ENCODE measurements at places on chromosomes 7 and 10.
A peak's percentile ranks its signal among the peaks of the same experiment; 100 is the strongest.

GRCh38 chr10:61100887-61101286 lies 156.9 kb upstream of the RHOBTB1 start:
- no peak overlapping the region for H3K4me3 ChIP-seq
- no peak overlapping the region for H3K27ac ChIP-seq
- DNase-seq = no peak
- no peaks in the 10 kb centered on the region for H3K27me3 ChIP-seq

GRCh38 chr10:48582970-48583369 lies 21.9 kb downstream of the ARHGAP22 start:
- no peaks in the 10 kb centered on the region for H3K4me1 ChIP-seq
- no peak for DNase-seq
- H3K4me3 ChIP-seq = no peak overlapping the region
- no peaks in the 10 kb centered on the region for H3K27me3 ChIP-seq
- H3K27ac ChIP-seq = no peak overlapping the region

- no peaks in the 10 kb centered on the region for H3K36me3 ChIP-seq
- H3K27me3 ChIP-seq = no peaks in the 10 kb centered on the region
- DNase-seq = peak; percentile 21
- no peaks in the 10 kb centered on the region for H3K4me1 ChIP-seq
These were observed 15.1 kb upstream of the NME8 start for GRCh38 chr7:37833107-37833817.

DNA sequence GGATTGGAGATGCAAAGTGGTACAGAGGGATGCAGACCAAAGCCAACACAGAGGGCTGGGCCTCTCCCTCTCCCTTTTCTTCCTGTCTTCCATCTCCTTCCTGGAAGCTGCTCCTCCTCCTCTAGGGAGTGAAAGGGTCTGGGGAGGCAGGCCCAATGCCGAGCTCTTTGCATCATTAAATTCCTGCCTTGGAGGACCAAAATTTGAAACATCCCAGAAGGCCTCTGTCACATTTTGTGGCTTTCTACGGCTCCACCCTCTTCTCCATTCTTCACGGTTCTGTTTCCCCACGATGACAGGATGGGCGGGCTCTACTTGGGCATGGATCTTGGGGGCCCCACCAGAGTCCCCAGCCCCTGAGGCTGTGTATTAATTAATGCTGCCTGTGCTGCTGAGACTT lies 76.4 kb downstream of the NEURL1 start:
- no peak overlapping the region for H3K4me3 ChIP-seq
- DNase-seq = no peak
- no peaks in the 10 kb centered on the region for H3K4me1 ChIP-seq
- H3K27me3 ChIP-seq = no peaks in the 10 kb centered on the region

DNA sequence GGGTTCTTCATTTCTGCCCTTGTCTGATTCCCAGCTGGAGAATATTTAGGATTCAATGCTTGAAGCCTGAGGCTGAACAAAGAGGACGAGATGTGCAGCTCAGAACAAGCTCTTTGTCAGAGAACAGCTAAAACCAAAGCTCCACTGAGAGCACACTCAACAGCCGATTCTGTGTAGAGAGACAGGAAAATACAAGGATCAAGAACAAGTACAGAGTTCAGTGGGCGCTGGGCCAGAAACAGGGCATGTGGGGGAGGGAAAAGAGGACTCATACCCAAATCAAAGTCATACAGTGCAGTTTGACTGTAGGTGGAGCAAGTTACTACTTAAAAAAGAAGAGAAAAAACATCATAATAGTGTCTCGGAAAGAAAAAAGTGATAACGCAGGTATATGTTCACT lies at the start of gene AGMO:
TSS of gene AGMO (minus strand) at position 181 of the 400 bp plus-strand sequence.
- H3K4me1 ChIP-seq = peaks cover 37% of the 10 kb centered on the region
- H3K4me3 ChIP-seq = peak within 1 kb of the TSS; percentile 33
- no peaks in the 10 kb centered on the region for H3K36me3 ChIP-seq
- peak within 1 kb of the TSS; percentile 26 for H3K27ac ChIP-seq
- peak; percentile 55 for DNase-seq
- no peaks in the 10 kb centered on the region for H3K27me3 ChIP-seq

- H3K27me3 ChIP-seq = no peaks in the 10 kb centered on the region
- H3K27ac ChIP-seq = no peak overlapping the region
- no peaks in the 10 kb centered on the region for H3K36me3 ChIP-seq
- DNase-seq = no peak
These were observed 110.4 kb downstream of the CUX1 start for GRCh38 chr7:101927802-101928201.

GRCh38 chr10:126090911-126091728 lies 194.8 kb downstream of the FANK1 start:
- no peaks in the 10 kb centered on the region for H3K4me1 ChIP-seq
- H3K4me3 ChIP-seq = no peak overlapping the region
- no peaks in the 10 kb centered on the region for H3K36me3 ChIP-seq
- H3K27me3 ChIP-seq = no peaks in the 10 kb centered on the region
- no peak overlapping the region for H3K27ac ChIP-seq
